ENCODE measurements at places on chromosomes 11 and 22. TPM values are rescaled to one million over a fixed set of nuclear protein-coding genes. Genes with fewer than 3 reads are reported as not detected.

DNA sequence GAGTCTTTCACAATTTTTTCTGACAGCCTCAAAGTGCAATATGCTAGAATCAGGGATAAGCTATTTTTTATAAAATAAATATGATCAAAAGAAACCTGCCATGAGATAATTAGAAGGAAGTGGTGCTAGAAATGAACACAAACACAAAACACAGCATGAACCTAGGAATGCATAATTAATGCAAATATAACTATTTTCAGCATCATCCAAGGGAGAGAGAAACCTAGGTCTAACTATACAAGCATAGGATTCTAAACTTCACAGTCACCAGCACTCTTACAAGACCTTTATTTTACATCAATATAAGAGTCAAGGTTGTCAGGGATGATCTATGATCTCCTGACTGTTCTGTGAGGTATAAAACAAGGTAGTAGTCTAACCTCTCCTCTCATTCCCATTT, 29.2 kb downstream of the TTC28 start:
- no peak for DNase-seq

- no peak for DNase-seq
Observed at GRCh38 chr11:79482800-79483199, 42.0 kb upstream of the TENM4 start.

DNA sequence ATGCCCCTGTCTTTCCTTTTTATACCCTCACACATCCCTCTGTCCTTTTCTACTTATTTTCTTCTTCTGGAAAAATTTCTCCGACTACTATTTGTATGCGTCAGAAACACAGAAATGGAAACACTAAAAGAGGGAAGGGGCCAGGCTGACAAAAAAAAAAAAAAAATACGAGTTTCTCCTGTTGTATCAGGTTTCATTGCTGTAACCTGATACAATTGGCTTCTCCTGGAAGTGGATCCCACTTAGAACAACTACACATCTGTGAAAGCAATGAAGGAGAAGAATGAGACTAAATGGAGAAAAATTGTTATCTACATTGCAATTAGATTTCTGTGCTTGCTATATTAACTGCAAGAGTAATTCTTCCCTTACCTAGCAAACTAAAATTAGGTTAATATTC, 393.9 kb downstream of the GUCY1A2 start:
- no peak for DNase-seq

GRCh38 chr11:18578975-18579598, 9.4 kb downstream of the UEVLD start:
- no peak for DNase-seq

- DNase-seq, result no peak
Observed at GRCh38 chr11:130137999-130138398, 21.6 kb upstream of the ST14 start.

GRCh38 chr22:29022101-29022817, 39.4 kb downstream of the C22orf31 start:
- no peak for DNase-seq

DNA sequence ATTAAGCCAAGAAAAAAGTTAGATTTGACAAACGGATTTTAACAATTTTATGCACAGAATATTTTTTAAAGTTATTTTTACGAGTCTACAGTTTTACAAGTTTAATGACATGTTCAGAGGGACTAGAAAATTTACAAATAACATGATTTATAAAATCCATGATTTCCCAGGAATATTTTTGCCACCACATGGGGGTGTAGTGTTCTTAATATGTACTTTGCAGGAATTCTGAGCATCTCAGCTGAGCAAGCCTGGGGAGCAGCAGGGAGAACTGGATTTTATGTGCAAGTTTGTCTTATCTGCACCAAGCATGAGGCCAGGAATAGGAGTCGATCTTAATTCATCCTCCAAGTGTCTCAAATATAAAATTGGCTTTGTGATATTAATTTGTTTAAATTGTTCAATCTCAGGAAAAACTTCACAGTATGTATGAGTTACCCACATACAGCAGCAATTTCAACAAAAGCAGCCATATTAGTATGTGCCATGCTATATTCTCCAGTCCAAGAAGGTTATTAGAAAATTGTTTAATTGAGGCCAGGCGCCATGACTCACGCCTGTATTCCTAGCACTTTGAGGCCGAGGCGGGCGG, 826.3 kb downstream of the DLG2 start:
- no peak for DNase-seq

GRCh38 chr22:36383110-36383581, 4.6 kb downstream of the MYH9 start:
- no peak for DNase-seq

DNA sequence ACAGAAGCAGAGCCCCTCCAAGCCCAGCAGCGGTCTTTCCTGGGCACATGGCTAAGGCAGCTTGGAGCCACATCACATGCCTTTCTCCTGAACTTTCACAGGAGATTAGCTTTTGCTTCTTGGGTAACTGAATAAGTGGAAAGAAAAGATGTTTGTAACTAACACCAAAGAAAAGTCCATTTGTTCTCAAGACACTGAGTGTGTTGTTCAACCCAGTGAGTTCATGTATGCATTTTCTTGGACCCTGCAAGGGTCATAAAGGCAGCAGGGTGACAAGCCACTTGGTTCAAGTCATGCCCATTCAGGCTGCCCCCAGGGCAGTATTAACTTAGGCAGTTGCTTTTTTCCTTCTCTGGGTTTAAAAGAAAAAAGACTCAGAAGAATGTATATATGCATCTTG, 203.4 kb downstream of the FAM76B start:
- no peak for DNase-seq

GRCh38 chr11:108871152-108871551, 206.3 kb downstream of the DDX10 start:
- no peak for DNase-seq

GRCh38 chr11:74397501-74398243, 561 bp downstream of the PGM2L1 start:
- no peak for DNase-seq

ANGPTL5 gene
- 0.37 TPM for total RNA-seq

GAL3ST3 gene
- not detected for total RNA-seq
